Left renal pelvis (tissue), 4 donors: ENCODE measurements at places on chromosomes 7 and 10. TPM values are rescaled to one million over a fixed set of nuclear protein-coding genes. Genes with fewer than 3 reads are reported as not detected.

DNA sequence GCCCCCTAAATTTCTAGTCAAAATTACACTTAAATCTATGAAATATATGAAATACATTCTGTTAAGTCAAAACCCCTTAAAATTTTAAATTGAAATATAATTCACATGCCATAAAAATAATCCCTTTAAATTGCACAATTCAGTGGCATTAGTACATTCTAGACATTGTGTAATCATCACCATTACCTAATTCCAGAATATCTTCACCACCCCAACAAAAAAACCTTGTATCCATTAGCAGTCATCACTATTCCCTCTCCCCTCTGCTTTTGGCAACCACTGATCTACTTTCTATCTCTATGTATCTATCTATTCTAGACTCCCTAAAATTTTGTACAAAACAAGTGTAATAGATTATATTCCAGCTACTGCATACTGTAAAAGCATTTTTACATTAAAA, 261.2 kb downstream of the GLI3 start:
- no peak for DNase-seq

UBE2D1 gene
- polyA plus RNA-seq, result 50.9 TPM

DNA sequence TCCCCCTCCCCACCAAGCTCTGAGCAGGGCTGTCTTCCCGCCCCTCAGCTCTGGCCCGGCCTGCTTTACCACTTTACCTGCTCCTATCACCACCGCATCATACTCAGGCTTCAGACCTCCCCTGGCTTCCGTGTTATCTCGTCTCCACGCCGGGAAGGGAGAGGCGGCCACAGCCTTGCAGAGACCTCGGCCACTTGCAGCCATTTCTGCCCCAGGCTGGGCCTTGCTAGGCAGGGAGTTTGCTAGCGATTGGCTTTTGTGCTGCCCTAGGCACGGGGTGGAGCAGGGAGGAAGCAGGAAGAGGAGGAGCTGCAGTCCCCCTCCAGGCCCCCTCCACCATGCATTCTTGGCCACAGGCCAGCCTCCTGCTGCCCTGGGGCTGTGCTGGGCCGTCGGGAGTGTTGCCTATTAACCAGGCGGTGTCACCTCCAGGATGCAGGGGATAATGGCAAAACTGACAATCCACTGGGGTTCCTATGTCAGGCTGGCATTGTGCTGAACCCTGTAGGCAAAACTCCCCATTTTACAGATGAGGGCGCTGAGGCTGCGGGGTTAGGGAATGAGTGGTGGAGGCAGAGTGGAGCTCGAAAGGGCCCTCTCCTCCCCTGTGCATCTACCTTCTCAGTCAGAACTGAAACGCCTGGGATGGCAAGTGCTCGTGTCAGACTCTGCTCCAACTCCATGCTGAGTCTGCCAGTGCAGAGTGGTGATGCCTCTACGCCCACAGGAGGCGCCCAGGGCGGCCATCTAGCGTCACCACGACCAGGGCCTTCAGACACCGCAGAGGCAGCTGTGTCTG, at the start of gene PYROXD2:
PYROXD2 (minus strand) TSS at position 251 of the 799 bp plus-strand sequence; CDS start at position 204, 47 bp downstream.
- DNase-seq, result peak; percentile 88

TMEM213 gene
- polyA plus RNA-seq, result 37.8 TPM

ANKRD16 gene
- polyA plus RNA-seq, result 13.7 TPM

SPDYE5 gene
- 4.8 TPM for polyA plus RNA-seq

TRPV5 gene
- polyA plus RNA-seq, result 1.7 TPM

DNA sequence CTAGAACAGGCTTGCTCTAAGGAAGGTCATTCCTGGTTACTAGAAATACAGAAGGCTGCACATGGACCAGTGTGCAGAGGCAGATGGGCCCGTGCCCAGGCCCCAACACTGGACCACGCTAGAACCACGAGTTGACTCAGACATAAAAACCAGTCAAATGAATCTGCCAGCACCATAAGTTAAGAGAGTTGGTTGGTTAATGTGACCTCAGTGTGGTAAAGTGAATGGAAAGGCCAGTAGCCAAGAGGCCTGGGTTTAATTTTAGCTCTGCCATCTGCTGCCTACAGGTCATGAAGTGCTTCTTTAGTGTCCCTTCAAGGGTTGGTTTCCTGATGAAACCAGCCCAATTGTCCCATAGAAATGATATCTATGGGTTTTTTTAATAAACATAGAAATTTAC, 329.6 kb upstream of the NRP1 start:
- no peak for DNase-seq

LIPA gene
- 48.1 TPM for polyA plus RNA-seq

CDC14C gene
- polyA plus RNA-seq, result 0.08 TPM

GRCh38 chr7:85185424-85186082, 1.3 kb downstream of the SEMA3D start:
- peak; percentile 56 for DNase-seq

- no peak for DNase-seq
These were observed 48.6 kb downstream of the NRCAM start for GRCh38 chr7:108407676-108408075.
